COR-L47 (cell line): ENCODE measurements at places on chromosomes 11 and 22.

DNA sequence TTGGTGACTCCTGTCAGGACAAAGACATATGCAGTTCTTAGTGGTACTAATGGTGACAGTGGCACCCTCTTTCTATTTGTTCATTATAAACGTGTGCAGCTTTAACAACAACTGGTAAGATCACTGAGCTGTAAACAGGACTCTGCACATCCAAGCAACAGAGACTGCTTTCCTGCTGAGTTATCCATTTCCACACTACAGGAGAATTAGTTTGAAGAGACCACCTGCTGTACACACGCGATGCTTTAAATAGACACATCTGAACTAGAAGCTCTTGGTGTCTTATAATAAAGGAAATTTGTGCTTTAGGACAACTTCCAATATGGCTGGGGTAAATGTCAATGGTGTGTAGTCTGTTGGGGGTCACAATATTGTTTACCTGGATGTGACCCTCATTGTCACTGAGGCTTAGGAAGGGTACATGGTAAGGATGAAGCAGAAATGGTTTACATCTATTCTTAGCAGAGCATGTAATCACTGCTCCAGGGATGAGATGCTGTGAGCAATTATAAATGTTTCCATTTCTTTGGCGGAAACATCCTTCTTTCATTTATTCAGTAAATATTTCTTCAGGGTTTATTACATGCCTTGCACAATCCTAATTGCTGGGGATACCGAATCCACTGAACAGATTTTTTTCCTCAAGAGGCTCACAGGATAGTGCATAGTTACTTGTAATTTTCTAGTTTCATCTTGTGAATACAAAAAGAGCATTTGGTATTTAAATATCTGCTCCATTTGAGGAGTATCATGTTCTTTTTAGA is 354.0 kb upstream of the CCDC90B start:
- peak; percentile 52 for DNase-seq

DNA sequence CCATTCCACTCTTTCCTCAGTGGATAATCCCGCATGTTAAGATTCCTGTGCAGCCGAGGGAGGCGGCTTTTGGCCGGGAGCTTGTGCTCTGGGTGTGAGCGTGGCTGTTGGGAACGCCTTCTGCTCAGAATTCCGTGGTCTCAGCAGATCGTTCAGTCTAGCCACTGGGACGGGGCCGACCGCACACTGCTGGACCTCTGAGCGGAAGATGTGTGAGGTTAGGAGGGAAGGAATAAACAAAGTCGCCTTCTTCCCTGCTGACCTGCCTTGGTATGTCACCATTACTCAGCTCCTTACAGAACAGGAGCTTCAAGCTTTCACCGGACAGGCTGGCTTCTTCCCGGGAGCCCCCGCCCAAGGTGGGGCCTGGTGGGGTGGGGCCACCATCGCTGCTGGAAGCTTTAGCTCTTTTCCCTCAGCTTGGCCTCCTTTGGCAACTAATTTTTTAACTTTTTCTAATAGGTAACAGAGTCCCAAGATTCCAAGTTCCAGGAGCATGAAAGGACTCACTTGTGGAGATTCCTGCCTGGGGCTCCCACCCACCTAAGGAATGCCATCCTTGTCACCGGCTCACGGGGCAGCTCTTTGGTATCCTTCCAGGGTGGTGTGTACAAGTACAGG is 22.5 kb upstream of the SEPTIN5 start:
- DNase-seq = no peak

- DNase-seq = no peak
Observed at GRCh38 chr11:20933958-20934357, 264.6 kb downstream of the NELL1 start.

DNA sequence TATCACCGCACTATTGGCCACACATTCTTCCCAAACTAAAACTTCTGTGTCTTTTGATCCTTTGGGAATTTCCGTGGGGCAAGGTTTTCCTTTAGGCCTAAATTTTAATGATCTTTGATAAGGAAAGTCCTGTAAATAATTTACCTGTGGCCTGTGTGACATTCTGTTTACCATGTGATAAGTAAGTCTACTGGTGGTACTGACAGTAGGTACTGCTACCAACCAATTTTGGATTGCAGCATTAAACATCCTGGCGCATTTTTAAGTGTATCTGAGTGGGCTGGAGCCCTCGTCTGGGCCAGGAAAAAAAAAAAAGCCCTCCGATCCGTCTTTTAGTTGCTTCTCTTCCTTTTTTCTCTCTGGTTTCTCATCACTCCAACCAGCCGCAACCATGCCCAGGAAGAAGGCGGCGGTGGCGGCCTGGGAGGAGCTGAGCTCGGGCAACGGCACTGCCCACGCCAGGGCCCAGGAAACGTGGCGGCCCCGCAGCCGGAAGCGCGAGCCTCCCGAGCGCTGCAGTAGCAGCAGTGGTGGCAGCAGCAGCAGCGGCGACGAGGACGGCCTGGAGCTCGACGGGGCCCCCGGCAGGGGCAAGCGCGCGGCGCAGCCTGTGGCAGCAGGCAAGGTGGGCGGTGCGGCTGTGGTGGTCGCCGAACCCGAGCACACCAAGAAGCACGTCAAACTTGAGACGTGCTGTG is 33.6 kb downstream of the ASRGL1 start:
- DNase-seq = no peak

GRCh38 chr11:83061883-83062282 is 9.8 kb downstream of the RAB30 start:
- no peak for DNase-seq

DNA sequence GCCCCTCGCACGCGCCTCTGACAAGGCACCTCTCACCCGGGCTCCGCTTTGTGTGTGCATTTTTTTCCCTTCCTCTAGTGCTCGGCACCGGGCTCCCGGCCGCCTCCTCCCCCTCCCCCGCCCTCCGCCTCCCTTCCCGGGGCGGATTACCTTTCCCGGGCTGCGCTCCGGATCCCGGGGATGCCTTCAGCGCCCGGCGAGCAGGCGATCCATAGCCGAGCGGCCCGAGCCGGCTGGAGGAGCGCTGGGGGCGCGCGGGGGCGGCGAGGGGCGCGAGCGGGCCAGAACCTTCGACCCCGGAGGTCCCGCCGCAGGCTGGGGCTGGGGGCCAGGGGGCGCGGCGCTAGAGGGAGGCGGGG is 282 bp downstream of the MPPED2 start:
- DNase-seq = no peak

GRCh38 chr11:16361108-16361865 is 4.9 kb upstream of the SOX6 start:
- no peak for DNase-seq

- DNase-seq = no peak
Observed at GRCh38 chr11:64629103-64629502, 38.1 kb downstream of the SLC22A12 start.

- no peak for DNase-seq
Observed at GRCh38 chr11:61516675-61517572, 8.4 kb downstream of the LRRC10B start.

GRCh38 chr22:29126670-29127395 is 54.0 kb downstream of the KREMEN1 start:
- no peak for DNase-seq

- DNase-seq = peak; percentile 25
Observed at GRCh38 chr22:27378311-27378800, 423.2 kb downstream of the MN1 start.

DNA sequence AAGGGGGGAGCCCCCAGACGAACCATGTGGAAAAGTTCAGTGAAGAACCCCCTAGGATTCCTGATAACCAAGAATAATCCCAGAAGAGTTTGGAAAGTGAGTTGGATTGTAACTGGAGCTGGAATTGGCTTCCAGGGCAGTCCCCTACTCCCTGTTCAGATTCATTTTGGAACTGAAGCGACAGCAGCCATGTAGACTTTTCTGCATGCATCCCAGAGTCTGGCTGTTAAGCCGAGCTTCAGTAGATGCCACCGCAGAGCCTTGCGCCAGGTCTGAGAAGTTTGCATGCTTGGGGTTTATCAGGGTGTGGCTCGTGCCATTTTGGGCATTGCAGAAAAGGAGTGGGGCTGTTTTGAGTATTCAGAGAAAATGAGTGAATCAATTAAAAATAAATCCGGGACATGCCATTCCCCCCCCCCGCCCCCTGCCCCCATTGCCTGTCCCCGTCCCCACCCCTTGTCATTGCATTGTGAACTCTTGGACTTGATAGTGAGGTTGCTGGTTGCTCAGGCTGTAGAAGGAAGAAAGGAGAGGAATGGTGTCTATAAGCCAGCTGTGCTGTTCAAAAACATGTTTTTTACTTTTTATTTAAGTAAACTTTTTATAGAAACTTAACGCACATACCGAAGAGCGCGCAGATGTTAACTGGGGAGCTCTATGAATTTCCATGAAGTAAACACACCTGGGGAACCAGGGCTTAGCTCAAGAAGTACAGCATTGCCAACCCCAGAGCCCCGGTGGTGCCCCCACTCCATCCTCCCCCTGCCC is 71.2 kb downstream of the LDLRAD3 start:
- no peak for DNase-seq

- DNase-seq = peak; percentile 75
Observed at GRCh38 chr22:35622191-35622913, 5.2 kb upstream of the MB start.

GRCh38 chr22:32617271-32617670 is 142.7 kb downstream of the FBXO7 start:
- DNase-seq = no peak

GRCh38 chr11:67445515-67445914 is 2.2 kb upstream of the CORO1B start:
- DNase-seq = no peak

DNA sequence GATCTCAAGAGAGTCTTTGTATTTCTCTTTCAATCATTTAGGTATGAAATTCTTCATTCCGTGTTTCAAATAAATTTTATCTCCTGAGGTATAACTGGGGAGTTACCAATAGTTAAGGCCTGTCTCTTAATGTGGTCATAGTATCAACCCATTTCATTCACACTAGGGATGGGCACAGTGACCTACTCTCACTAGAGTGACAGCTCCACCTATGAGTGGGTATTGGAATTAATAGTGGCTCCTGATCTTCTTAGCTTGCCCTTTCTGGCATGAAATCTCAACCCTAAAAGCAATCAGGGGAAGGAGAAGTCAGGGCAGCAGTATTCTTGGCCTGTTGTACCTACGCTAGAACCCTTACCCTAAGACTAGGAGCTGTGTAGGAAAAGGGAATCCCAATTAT is 507.7 kb downstream of the FAM181B start:
- peak; percentile 6 for DNase-seq

GRCh38 chr11:86918973-86919372 is 36.2 kb downstream of the FZD4 start:
- DNase-seq = no peak

- DNase-seq = no peak
Observed at GRCh38 chr22:22711532-22711913, 67.1 kb downstream of the GGTLC2 start.

GRCh38 chr11:66409226-66409625 is 11.6 kb upstream of the NPAS4 start:
- DNase-seq = no peak

- DNase-seq = no peak
Observed at GRCh38 chr22:29388759-29389090, 355 bp upstream of the AP1B1 start.

DNA sequence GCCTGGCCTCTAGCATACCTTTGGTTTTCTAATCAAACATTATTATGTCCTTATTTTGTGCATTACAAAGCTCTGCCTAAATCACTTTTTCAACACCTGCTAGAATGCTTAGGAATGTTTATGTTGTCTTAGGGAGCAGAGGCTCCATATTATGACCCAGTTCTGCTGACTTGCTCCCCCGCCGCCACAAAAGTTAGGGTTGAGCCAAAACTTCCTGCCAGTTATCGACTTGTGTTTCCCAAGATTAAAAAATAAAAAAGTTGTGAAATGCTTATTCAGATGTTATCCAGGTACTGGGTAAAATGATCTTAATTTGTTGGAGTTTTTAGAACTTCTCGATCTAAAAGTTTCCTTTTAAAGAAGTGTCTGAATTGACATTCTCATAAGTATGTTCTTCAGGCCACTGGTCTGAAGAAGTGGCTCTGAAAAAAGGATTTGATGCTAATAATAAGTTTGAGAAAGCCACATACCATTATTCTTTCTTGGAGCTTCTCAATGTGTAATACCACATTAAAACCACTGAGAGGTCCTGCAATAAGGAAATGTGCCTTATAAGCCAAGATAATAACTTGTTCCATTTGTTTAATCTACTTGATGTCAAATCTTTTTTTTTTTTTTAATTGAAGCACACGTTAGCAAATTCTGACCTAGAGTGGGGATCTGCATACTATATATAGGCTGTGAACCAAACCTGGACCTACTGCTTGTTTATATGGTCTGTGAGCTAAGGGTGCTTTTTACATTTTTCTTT is 2.2 kb downstream of the RNF185 start:
- DNase-seq = no peak
